ENCODE measurements at places on chromosomes 3 and 15.

DNA sequence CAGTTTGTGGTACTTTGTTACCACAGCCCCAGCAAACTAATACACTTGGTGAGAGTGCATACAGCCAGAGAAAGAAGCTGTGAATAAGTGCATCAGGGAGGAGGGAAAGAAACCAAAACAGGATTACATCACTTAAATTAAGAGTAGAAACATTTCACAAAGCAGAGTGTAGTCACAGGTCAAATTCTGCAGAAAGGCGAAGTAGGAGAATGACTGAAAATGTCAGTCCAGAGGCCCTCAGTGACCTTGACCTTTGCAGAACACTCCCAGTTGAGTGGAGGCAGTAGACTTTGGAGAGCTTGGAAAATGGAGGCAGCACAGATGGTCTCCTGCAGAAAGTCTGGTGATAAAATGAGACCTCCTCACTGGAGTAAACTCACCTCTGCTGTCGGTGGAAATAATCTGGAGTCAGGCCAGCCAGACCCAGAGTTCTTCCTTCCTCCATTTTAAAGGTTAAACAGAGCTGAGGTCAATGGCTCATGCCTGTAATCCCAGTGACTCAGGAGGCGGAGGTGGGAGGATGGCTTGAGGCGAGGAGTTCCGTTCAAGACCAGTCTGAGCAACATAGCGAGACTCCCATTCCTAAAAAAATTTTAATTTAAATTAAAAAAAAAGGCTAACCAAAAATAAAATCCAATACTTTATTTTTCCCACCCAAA, 5.0 kb downstream of the CD86 start:
- no peak for DNase-seq

DNA sequence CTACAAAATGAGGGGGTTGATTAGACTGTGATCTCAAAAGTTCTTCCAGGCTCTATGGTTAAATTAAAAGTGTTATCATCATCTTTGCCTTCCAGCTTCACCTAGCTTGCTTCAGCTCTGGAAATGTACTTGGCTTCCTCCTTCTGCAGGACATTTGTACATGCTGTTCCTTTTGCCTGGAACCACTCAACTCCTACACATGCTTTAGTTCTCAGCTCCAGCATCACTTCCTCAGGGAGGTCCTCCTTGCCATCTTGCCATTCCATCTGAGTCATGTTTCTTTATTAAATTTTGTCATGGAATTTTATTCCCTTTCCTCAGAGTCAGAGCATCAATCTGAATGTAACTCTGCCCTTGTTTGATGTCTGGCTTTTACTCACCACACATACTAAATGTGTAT, 158.6 kb upstream of the FEZF2 start:
- no peak for DNase-seq

DNA sequence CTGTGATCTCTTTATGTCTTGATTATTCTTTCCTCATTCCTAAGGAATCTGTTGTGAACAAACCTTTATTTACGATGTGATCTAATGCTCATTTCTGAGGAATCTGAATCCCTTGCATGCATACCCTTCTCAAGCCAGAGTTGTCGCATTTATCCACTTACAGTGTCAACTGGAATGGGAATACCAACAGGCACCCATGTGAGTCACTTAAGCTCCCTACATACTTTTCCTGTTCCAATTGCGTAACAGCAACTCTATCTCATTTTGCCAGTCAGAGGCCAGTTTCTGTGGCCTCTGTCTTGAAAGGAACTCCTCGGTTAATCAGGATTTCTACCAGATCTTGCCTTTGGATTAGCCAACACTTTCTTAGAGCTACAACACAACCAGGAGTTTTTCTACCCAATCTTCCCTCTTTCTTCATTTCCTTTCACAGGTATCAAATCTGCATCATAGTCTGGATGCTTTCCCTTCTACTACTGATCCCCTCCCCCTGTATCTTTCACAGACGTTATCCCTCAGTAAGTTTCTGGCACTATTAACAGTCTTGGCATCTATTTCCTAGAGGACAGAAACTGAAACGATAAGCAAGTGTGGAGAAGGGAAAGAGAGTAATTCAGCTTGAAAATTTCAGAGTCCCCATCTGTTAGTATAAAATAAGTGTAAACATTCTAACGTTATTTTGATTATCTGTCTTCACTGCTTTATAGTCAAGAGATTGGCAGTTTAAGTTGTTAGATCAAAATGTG, 66.8 kb upstream of the BCHE start:
- DNase-seq, result no peak

GRCh38 chr3:43011638-43012037, 32.5 kb downstream of the GASK1A start:
- no peak for DNase-seq

DNA sequence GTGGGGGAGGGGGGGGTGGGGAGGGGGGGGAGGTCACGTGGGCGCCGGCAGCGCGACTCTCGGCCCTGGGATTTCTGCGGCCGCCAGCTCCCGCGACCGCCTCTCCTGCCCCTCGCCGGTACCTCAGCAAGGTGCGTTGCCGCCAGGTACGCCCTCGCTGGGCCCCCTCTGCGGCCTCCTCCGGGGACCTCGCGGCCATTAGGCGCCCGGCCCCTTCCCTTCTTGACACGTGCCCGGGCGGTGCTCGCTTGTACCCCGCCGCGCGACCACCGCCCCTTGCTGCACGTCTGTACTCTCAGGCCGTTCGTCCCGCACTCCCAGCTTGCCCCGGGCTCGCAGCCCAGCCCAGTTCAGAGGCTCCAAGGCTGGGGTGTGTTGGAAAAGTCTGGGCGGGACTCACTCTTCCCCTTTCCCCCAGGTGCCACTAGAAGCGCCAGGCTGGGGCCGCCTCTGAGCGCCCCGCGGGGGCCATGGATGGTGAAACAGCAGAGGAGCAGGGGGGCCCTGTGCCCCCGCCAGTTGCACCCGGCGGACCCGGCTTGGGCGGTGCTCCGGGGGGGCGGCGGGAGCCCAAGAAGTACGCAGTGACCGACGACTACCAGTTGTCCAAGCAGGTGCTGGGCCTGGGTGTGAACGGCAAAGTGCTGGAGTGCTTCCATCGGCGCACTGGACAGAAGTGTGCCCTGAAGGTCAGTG, at the start of gene MAPKAPK3:
Gene MAPKAPK3 (plus strand): TSS at position 56 of the 696 bp plus-strand sequence. CDS start 415 bp downstream, at position 471.
- DNase-seq, result peak; percentile 29

DNA sequence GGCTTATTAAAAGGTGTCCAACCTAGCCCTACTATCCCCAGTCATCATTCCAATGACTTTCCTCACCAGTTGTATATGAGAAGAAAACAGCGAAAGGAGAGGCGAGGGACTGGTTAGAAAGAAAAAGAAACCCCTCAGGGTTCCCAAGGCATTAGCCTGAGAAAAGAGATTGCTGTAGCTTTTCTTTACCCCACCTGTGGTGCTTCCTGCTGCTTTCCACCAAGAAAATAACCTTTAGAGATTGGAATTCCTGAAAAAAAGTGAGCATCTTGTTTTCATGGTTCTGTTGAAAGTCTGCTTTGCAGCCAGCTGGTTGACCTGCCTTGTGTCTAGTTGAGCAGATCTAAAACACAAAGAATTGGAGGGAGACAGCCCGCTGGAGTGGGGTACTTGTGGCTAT, 196.4 kb downstream of the CADPS start:
- DNase-seq, result no peak

- no peak for DNase-seq
Observed at GRCh38 chr15:93779341-93779740, 452.0 kb upstream of the MCTP2 start.

DNA sequence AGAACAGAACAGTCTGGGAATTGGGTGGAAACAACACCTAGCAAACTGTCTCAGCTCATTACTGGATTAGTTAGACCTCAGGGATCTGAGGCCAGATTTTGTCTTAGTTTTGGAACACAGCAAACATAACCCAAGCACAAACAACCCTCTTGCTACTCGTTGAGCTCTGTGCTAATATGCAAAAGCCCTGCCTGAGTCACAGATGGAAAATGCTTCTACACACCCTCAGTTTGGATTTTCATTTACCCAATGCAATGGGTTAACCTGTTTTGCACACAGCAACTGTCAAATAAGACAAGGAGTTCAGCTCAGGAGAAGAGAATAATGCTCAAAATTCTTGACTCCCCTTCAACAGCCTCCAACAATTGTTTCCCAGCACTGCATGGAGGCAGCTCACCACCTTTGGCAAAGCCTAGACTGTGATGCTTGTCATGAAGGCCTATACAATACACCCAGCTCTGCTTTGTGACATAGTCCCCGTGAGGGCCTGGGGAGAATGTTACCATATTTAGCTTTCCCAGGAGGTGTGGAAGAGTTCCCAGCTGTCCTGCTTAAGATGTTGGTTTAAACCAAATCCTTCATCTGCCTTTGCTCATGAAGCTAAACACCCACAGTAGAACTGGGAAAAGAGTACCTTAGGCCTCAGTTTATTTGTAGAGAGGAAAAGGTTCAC, 68.9 kb upstream of the MNS1 start:
- DNase-seq, result no peak

GRCh38 chr3:59764171-59764570, 714.3 kb upstream of the CFAP20DC start:
- DNase-seq, result no peak

DNA sequence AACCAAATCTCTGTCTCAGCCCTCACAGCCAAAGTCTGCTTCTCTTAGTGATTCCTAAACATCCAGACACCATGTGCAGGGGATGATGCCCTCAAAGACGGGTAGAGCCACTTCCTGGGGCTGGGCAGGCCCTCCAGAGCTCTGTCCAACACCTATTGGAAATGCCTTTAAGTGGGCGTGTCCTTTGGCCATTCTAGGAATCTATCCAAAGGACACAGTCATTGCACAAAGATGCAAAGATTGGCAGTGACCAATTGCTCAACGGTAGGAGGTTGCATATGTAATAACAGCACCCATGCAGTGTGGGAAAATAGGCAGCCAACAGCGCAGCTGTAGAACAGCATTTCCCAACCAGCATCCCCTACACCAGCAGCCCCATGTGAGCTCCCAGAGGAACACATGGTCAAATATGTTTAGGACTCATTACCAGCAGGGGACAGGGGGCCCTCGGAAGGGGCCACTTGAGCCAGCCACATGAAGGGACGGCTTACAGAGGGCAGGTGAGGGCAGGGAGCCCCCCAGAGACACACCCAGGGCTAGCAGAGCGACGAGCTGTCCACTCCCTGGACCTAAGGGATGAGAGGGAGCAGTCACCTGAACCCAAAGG, 142.8 kb upstream of the IQSEC1 start:
- DNase-seq, result no peak

DNA sequence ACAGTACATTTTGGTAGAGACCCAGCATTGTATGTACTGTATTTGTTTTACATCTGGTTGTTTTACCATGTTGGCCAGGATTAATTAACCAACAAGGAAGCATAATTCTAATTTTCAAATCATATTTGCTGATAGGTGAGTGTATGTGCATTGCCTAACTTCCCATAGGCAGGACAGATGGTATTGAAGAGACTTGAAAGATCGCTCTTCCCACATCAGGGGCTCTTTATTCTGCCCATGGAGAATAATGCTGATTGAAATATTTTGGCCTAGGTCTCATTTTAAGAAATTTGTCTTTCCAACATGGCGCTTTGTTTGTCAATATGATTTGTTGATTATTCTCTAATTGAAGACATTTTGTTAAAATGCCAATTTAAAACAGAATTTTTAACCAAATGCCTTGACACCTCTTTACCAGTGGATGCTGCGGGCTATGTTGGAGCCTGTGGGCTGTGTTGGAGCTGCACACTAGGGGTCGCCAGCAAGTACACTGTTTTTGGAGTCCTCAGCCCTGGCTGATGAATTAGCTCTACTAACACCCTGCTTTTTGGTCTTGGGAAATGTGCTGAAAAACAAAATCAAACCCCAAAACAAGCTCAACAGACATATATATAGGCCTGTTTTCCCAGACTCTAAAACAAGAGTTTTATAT, 5.3 kb downstream of the P2RY12 start:
- DNase-seq, result no peak

DNA sequence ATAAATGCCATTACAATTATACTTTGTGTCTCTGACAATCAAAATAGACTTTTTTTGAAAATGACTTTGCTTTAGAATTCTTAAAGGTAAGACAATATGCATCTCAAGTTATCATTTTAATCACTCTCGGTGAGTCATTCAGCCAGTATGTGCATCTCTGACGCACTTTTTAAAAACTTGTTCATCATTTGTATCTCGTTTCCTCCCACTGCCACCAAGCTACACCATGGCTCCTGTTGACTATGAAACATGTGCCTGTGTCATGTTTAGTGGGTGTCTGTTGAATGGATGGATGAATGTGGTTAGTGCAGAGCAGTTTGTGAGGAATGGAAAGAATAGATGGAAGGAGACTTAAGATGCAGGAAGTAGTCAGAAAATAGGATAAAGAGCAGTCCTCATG, 68.6 kb downstream of the ARPP21 start:
- no peak for DNase-seq

- DNase-seq, result no peak
Observed at GRCh38 chr3:27090275-27091041, 278.7 kb downstream of the NEK10 start.

DNA sequence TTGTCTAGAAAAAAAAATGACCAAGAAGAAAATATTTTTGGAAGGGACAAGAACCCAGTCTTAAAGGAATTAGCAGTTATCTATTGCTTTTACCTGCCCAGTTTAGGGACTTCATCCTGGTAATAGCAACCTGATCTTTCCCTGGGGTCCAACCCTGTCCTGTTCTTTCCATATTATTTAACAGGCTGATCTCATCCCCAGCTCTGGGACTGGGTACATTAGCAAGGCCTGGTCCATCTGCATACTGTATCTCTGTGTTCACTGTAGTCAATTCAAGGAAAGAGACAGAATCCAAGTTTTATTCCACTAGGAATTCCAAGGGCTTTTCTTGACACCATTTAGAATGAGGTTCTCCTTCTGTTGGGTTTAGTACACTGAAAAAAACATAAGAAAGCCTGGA, 191.7 kb upstream of the GADL1 start:
- DNase-seq, result no peak

GRCh38 chr3:178003756-178004155, 532.5 kb upstream of the KCNMB2 start:
- DNase-seq, result no peak

- no peak for DNase-seq
Observed at GRCh38 chr3:147007736-147008245, 398.6 kb downstream of the ZIC4 start.

- DNase-seq, result no peak
Observed at GRCh38 chr15:74391582-74392450, 24.4 kb upstream of the CYP11A1 start.

DNA sequence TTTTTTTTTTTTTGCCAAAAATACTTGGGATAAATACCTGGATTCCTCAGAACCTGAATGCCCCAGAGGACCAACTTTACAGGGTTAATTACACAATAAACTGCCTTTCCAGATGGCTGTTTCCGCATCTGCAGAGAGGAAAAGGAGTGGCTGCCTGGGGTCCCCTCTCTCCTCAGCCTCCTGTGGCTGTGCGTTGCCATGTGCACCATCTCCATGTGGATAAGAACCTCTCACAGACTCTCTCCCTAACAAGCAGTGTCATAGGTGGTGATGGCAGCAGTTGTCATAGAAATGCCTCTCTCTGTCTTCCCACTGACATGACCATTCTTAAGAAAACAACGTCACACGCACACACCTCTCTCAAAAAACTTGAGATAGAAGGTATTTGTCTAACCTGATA, 179.4 kb downstream of the RPLP1 start:
- no peak for DNase-seq

- DNase-seq, result no peak
Observed at GRCh38 chr3:66498687-66499621, 1.9 kb downstream of the LRIG1 start.

- DNase-seq, result no peak
Observed at GRCh38 chr3:11553436-11554235, 90.1 kb downstream of the VGLL4 start.

GRCh38 chr3:23750573-23751210, 55.1 kb upstream of the UBE2E1 start:
- no peak for DNase-seq

- no peak for DNase-seq
Observed at GRCh38 chr3:58555203-58555602, 18.2 kb upstream of the ACOX2 start.

- DNase-seq, result no peak
Observed at GRCh38 chr15:89119489-89120478, 31.5 kb downstream of the ABHD2 start.
